NCI-H524 (cell line): ENCODE measurements at places on chromosomes 11 and 22.

GRCh38 chr11:36014898-36015665, 71.2 kb downstream of the LDLRAD3 start:
- DNase-seq = no peak

- DNase-seq = peak; percentile 7
These were observed 17.5 kb upstream of the ACCSL start for GRCh38 chr11:44029977-44030911.

- DNase-seq = no peak
These were observed 32.8 kb downstream of the MS4A2 start for GRCh38 chr11:60121264-60121663.

GRCh38 chr11:96137373-96137772, 205.6 kb downstream of the MAML2 start:
- no peak for DNase-seq

DNA sequence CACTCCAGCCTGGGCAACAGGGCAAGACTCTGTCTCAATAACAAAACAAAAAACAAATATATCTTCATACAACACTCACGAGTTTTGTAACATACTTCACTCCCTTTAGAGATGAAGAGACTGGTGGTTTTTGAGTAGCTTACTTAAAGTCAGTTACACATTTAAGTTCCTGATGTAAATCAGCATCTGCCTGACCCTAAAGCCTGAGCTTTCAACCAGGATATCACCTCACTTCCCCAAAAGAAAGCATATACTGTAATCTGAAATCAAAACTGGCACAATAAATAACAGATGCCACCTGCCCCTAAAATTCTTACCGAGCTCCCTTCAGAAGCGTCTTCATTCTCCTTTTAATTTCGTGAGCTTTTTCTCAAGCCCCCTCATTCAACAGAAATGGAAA, 31.5 kb downstream of the LARGE1 start:
- no peak for DNase-seq

DNA sequence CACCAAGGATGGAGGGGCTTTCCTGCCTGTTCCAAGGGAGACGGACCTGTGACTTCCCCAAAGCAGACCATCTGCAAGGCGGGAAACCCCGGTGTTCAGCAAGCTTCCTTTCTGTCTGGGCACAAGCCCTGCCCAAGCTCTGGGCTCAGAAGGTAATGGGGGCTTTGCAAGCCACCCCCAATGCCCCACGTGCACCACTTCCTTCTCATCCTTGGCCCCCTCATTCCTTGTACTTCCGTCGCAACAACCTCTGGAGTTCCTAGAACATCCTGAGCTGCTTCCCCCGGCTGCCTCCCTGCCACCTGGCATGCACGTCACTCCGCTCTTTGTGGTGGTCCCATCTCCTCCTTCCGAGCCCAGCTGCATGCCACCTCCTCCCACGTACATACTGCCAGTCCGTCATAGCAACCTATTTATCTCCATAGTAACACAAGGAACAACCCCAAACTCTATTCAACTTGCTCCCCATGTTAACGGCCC, 3.9 kb downstream of the MYEOV start:
- DNase-seq = no peak

DNA sequence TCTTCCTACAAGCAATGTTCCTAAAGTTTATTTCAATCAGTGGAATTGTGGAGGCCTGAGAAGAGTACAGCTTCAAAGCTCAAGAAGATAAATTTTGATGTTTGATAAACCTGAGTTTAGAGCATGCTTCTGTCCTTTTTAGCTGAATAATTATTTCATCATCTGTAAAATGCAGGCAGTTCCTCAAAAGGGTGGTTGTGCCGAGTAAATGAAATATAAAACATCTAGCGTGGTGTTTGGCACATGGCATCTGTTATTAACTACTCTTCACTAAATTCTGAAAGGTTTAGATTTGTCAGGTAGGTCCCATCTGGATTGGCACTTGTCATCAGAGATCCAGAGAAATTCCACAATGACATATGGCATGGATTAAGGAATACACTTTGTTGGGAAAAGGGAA, 155.1 kb downstream of the DDX10 start:
- peak; percentile 77 for DNase-seq

DNA sequence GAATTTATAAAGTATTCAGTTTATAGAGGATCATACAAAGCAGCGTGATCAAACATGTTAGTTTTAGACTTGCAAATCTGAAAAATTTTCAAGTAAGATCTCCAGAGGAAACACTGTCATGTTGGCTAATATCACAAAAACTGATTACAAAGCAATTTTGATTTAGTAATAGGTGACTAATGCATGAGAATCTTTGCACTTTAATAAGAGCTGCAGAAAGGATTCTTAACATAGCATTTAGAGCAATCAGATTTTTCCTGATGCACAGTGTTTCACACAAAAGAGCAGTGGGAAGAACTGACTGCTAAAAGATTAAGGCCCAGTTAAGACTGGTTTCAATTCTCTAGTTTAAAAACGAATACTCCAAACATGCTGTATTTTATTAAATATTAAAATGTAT, 321.2 kb downstream of the GUCY1A2 start:
- DNase-seq = no peak

DNA sequence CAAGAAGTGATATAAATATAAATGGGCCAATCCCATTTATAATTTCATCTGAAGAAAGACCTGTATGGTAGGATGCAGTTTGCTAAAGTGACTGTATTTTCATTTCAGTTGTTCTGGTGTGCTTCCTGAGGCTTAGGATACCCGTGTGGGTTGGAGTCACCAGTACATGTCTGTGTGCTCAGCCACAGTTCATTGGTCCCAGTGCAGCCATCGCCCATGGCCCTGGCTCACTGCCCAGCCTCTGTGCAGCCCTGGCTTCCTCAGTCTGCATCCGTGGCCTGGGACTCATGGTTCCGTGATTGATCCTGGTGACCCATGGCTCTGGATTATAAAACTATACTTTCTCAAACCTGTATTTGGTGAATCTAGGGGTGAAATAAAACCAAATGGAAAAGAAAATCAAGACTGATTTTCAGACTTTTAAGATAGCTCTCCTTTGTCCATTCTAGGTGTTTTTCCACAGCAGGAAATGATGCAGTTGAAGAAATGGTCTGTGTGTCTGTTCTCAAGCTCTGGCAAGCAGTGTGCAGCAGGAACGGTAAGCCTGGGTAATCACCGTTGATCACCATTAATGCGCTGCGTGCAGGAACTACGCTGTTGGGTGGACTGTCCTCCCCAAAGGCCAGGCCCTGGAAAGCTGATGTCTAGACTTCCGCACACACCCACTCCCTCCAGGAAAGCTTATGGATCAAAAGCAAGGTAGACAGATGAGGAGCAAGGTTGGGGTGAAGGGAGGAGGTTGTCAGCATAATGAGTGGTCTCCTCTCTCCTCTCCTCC, 27.2 kb downstream of the TTC12 start:
- no peak for DNase-seq

DNA sequence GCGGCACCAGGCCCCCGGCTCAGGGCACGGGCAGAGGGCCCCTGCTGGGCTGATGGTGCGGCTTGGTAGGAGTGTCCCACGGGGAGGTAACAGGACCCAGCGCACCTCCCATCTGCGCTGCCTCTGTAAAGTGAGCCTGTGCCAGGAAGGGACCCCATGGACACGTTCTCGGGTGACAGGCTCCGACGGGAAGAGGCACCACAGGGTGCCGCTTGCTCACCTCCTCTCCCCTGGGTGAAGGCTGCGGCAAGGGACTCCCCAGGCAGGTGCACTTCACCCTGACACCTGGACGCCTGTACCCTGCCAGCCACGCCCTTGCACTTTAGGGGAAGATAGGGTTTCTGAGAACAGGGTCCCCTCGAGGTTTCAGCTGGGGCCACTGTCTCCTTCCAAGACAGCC, 48.1 kb downstream of the SHANK2 start:
- DNase-seq = no peak

DNA sequence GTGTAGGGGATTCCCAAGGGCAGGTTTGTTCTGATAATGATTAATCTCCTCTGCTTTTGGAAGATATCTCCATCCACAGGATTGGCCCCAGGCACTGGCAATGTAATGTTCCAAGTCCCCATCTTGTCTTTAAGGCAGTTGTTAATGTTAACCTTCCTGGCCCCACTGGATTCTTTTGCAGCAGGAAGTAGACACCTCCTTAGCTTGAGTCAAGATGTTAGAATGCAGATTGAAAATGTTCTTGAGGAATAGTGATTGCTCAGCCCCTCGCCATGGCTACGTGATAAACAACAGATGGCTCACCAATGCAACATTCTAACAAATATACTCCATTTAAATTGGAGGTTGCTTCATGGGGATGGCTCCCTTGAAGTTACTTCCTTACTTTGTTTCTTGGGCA, 7.3 kb downstream of the HEPHL1 start:
- no peak for DNase-seq
